GM13977 (cell line): ENCODE measurements at places on chromosomes 2 and 18.

GRCh38 chr2:190717764-190718651 lies 69.1 kb downstream of the NAB1 start:
- DNase-seq: no peak

- DNase-seq: no peak
Observed at GRCh38 chr2:240433973-240434727, 1.3 kb upstream of the GPC1 start.

DNA sequence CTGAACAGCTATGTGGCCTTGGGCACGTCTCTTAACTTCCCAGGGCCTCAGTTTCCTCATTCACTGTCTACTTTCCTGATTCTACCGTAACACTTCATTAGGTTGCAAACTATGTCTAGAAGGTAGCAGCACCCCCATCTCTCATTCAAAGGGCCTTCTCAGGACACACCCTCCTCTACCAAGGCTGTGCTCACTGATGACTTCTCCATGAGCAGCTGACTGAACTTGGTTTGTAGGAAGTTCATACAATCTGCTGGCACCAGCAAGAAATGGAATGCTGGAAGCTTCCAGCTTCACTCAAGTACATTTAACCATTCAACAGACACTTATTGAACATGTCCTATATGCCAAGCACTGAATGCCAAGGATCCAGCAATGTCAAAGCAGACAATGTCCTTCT lies 250.8 kb upstream of the CTAGE1 start:
- DNase-seq: no peak

DNA sequence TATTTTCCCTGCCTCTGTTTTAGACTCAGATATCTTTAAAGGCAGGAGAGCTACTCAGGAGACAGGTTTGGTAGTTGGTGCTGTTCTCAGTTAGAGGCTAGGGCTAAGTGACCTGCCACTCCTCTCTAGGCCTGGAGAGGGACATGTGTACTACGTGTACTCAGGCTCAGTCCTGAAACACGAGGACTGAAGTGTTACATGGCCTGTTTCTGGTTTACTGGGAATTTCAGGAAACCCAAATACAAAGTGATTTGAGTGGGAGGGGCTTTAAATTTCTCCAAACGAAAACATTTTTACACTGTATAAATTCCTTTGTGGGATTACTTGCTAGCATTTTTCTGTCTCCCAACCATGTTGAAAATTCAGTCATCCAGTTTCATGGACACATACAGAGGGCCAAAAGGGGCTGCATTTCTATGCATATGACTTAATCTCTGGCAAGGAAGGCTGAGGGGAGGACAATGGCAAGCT lies 343.3 kb downstream of the CYP26B1 start:
- no peak for DNase-seq

DNA sequence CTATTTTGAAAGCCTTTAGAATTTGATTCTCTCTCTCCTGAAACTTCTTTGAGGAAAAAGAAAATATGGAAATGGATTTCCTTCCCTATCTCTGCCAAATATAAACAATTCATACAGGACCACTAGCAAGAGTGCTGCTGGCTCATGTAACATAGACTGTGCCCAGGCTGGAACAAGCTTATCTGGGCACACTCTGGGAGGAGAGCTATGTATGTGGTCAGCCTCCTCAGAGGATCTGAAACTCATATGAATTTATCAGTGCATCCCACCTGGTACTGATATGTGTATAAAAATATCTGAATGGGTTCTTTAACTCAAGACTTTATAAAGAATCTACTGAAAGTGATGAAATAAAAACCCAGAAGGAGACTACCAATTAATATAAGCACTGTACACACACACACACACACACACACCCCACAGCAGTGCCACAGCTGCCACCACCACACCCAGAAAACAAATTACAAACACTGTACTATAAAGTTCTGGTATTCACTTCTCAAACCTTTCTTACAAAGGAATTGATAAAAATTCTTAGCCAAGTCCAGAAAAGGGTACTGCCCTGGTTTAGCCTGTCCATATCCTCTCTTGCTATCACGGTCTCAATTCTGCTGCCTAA lies 115.6 kb downstream of the IRS1 start:
- DNase-seq: no peak

- DNase-seq: no peak
Observed at GRCh38 chr2:4556135-4556896, 852.9 kb downstream of the DCDC2C start.

DNA sequence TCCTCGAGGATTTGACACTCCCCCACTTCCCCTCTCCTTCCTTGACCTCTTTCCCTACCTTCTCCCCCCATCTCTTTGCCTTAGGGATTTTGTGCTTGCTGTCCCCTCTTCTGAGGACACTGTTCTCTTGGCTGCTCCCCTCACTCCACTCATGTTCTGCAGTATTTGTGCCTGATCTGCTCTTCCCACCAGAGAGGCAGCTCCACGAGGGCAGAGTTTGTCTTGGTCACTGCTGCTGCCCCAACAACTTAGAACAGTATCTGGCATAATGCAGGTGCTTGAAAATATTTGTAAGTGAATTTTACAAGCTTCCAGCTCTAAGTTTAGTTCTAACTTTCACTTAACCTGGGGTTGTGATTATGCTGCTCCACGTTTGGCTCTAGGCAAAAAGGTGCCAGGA lies 10.0 kb upstream of the WIPF1 start:
- no peak for DNase-seq

DNA sequence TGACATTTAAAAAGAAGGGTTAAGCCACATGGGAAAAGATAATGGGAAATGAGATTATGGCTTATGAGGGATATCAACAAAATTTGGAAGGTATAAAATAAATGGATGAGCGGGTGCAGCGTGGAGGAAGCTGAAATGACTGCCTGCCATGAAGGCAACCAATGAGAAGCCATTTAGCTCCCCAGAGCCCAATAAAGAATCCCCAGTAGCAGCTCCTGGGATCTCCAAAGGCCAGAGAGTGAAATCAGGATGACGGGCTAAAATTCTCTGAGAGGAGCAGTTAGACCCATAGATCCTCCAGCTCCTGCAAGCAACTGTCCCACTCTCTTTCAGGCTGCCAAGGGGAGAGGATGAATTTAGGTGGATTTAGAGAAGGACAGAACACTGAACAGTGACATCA lies 12.9 kb upstream of the MAPRE3 start:
- DNase-seq: no peak

- no peak for DNase-seq
Observed at GRCh38 chr2:46704041-46704440, 211.6 kb downstream of the MCFD2 start.

DNA sequence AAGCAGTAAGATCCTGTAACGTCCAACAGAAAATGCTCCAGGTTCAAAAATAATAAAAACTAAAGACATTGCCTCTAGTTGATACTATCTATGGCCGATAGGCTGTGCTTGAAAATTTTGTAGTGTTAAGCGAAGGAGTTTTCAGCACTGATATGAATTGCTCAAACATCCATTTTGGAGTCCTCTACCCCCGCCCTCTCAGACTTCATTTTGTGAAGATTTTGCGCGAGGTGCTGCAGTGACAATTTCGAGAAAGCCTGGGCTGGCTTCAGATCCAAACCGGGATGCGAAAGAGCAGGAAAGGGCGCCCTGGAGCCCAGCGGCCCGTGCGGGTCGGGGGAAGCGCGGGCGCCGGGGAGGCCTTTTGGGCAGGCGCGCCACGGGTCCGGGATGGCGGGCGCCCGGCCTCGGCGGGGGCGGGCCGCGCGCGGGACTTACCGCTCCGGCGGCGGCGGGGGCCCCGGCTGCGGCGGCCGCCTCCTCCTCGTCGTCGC lies 1.8 kb downstream of the SP3 start:
- DNase-seq: peak; percentile 67

DNA sequence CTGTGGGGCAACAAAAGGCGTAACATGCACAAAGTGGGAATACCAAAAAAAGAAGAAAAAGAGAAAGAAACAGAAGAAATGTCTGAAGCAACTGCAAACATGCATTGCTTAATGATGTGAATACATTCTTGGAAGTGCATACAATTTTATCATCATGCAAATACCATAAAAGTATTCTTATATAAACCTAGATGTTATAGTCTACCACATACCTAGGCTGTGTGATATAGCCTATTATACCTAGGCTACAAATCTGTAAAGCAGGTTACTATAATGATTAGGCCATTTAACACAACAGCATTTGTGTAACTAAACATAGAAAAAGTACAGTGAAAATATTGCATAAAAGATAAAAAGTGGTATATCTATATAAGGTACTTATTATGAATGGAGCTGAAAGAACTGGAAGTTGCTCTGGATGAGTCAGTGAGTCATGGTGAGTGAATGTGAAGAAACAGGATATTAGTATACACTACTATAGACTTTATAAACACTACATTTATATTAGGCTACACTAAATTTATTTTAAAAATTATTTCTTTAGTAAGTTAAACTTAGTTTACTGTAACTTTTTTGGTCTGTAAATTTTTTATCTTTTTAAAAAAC lies 319.4 kb upstream of the KCNH7 start:
- no peak for DNase-seq

- DNase-seq: no peak
Observed at GRCh38 chr2:3267869-3268704, 109.5 kb downstream of the EIPR1 start.

- no peak for DNase-seq
Observed at GRCh38 chr2:114880046-114880445, 437.6 kb downstream of the DPP10 start.

DNA sequence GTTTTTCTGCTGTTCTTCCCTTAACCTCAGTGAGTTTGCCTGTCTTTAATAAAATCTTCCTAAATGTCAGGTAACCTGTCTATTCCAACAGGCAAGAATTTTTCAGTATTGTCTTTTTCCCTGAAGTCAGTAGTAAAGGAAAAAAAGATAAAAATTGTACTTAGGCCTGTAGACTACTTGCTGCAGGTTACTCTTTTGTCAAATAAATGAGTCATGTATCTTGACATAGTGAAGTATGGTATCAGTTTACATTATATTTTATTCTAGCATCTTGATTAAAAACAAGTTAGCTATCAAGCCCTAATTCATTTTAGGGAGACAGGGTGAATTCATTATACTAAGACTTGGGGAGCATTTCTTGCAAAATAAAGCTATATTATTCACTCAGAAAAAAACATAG lies 59.8 kb downstream of the ITGA4 start:
- DNase-seq: no peak

DNA sequence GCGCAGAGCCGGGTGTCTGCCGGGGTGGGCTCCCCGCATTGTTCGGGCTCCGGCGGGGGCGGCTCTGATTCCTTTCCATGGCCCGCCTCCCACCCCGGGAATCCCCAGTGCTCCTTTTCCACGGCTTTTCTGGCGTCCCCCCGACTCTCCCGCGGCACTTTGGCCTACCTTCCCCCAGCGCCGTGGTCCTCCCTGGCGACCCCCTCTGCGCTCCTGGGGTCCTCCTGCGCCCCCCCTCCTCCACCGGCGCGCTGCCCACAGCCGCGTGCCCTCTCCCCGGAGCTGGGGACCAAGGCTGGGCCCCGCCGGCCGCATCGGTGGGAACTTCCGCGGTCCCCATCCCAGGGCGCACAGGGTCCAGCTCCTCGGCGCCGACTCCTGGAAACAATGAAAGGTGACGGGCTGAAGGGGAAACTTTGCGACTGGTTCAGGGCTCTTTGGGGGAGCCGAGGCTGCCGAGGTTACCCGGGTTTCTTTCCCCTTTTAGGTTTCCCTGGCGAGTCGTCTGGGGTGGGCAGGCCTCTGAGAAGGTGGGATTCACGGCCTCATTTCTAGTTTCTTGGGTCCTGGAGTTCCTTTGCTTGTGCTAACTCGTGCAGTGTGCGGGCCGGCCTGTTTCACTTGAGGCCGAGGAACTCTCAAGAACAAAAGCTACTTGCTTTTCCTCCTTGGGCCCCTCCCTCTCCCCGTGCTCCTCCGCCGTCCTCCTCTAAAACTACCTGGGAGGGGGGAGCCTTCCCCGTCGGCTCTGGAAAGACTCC lies 2.2 kb downstream of the TGIF1 start:
- no peak for DNase-seq

DNA sequence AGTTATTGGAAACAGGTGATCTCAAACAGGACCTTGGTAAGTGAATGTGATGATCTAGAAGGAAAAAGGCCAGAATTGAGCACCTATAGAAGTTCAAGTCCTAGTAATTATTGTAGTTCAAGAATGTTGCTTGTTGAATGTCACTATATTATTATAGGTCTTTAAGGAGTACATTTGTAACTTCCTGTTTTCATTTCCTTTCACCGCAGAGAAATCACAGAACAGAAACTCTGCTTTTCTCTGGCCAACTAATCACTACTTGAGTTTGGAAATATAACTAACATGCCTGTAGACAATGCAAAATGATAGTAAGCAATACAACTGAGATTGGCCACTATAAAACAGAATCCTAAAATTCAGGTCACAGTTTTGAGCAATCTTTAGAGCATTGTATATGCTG lies 61.8 kb upstream of the EFEMP1 start:
- peak; percentile 4 for DNase-seq

GRCh38 chr18:40035966-40036365 lies 1919.1 kb upstream of the PIK3C3 start:
- no peak for DNase-seq

DNA sequence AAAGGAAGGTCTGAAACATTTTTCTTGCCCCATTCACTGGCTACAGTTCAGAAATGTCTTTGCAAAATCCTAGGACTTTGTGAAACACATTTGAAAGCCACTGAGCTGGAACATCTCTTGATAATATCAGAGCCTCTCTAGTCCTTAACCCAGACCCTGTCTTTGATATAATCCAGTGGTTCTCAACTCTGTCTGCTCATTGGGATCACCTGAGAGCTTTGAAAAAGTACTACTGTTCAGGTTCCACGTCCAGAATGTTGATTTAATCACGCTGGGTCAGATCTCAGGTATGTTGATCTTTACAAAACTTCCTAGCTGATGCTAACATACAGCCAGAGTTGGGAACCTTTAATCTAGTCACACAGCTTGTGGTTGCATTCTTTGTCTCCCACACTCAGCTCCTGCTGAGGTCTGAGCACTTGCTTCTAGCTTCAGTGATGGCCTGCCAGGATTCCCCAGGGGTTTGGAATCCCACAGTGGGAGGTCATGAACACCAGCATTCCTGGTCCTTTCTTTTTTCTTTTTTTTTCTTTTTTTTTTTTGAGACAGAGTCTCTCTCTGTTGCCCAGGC lies 262.7 kb downstream of the SETBP1 start:
- DNase-seq: no peak

DNA sequence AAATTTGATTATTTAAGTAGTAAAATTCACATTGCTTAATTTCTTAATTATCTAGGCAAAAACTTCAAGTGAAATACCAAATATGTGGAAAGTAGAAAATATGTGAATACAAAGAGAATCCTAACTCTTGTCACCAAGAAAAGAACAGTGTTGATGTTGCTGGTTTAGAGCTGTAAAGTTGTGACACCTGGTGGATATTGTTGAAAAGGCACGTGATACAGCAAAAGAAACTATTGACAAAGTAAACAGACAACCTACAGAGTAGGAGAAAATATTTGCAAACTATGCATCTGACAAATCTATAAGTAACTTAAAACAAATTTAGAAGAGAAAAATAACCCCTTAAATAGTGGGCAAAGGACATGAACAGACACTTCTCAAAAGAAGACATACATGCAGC lies 25.6 kb upstream of the ZC3H15 start:
- no peak for DNase-seq
